ENCODE measurements at places on chromosomes 11 and 22.

- DNase-seq, result no peak
Measured at GRCh38 chr11:126639692-126640091, 284.2 kb downstream of the ST3GAL4 start.

- no peak for DNase-seq
Measured at GRCh38 chr22:50705219-50705691, 32.6 kb downstream of the SHANK3 start.

DNA sequence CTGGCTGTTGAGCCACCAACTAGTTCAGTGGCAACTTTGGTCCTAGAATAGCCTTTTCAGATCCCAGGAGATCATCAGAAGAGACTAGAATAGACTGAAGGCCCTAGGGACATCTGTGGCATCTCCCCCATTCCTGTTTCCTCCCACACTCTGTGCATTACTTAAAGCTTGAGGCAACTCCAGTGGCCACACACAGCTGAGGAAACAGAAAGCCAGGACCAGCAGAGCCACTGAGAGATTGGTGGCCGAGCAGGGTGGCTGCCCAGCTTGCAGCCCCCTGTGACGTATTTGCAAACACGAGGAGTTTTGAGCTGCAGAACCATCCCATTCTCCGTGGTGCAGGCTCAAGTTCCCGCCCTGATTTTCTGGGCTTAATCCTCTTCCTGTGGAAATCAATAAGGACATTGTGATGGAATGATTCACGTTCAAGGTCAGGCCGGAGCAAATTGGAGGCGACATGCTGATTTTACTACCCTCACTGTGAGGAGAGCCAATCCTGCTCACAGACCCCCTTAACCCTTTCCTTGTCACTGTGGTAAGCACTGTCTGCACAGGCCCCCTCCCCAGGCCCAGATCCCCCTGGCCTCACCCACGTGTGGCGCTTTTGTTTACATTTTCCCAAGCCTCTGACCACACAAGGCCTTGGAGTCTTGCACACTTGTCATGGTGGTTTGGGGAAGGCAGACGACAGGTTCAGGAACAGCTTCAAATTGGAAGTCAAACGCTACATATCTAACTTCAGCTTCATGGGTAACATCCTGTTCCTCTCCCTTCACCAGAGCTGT is 69.1 kb upstream of the MYOD1 start:
- peak; percentile 32 for DNase-seq

GRCh38 chr11:117121176-117121575 is 22.9 kb upstream of the PAFAH1B2 start:
- no peak for DNase-seq

GRCh38 chr11:123214396-123214795 is 19.3 kb upstream of the CLMP start:
- no peak for DNase-seq

DNA sequence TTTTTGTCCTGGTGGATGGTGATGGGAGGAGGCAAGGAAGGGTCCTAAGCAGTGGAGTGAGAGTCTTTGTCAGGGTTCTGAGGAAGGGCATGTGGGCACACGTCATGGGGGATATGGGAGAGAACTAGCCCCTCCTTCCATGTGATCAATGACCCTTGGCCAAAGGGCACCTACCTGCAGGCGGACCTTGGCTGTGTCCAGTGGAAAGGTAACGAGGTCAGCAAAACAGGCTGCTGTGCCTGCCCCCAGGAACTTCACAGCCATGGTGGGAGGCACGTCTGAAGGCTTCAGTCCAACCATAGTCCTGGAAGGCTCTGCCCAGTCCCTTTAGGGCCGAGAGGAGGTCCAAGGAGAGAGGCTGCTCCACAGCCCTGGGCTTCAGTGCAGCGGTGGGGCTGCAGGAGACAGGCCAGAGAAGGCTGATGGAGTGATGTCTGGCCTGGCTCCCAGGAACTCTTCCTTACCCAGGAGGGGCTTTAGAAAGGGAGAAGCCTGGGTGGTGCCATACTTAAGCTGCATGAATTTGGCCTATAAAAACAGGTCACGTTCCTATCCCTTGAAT is 2.1 kb downstream of the UCP3 start:
- no peak for DNase-seq

GRCh38 chr11:75474878-75475766 is 42.1 kb upstream of the KLHL35 start:
- no peak for DNase-seq

GRCh38 chr11:19499999-19500398 is 212.6 kb upstream of the NAV2 start:
- DNase-seq, result no peak

DNA sequence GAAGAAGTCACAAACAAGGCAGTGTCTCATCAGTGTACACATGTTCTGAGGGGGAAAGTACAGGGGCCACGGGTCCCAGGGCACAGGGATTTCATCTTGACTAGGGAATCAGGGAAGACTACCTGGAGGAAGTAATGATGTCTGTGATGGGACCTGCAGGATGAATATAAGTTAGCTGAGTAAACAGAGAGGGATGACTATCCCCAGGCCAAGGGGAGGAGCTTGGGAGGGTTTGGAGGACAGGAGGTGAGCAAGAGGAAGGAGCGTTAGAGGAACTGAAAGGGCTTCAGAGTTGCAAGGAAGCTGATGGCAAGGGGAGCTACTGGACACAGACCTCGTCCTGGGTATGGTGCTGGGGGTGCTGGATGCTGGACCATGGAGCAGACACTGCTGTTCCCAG is 56.4 kb downstream of the TRAF6 start:
- no peak for DNase-seq

DNA sequence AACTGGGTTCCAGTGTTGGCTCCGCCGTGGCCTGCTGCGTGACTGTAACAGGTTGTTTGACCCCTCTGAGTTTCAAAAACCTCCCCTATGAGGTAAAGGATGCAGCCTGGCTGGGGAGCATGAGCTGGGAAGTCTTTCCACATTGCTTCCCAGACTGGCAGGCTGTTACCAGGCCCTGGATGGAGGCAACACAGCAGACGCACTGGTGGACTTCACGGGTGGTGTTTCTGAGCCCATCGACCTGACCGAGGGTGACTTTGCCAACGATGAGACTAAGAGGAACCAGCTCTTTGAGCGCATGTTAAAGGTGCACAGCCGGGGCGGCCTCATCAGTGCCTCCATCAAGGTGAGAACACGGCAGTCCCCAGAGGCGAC is 11.4 kb downstream of the OMP start:
- no peak for DNase-seq
